ENCODE measurements at places on chromosomes 1 and 21.

DNA sequence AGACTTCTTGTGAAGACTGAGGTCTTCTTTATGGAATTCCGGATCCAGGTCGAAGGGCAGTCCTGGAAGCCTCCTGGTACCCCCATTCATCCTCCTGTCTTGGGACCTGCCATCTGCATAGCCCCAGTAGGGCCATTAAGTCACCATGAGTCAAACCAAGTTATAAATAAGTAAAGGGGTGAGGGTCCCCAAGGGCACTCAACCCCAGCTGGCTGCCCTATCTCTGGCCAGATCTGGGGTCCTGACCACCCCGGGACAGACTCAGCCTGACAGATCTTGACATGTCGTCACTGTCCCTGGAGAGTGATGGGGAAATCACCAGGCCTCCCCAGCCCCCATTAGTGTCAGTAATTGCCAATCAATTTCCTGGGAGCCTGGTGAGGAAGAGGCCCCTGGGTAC, 108.7 kb downstream of the EPHB2 start:
- DNase-seq = no peak

DNA sequence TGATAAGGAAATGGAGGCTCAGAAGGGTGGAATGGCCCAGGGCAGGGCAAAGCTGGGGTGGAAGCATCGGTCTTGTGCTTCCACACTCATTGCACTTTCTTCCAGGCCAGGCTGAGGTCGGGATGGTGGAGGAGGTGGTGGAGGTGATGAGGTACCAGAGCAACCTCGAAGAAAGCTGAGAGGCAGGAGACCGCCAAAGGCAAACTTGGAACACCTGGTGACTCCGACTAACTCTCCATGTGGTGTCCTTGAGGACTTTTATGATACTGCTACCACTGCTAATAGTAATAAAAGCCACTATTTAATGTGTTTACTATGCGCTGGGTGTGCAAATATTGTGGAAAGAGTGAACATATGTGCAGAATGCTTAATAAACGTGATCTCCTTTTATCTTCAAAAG, 16.9 kb upstream of the BTG2 start:
- no peak for DNase-seq

GRCh38 chr1:208084220-208084619, 160.0 kb downstream of the PLXNA2 start:
- no peak for DNase-seq

- no peak for DNase-seq
Measured at GRCh38 chr21:44814498-44815023, 3.3 kb downstream of the SUMO3 start.

DNA sequence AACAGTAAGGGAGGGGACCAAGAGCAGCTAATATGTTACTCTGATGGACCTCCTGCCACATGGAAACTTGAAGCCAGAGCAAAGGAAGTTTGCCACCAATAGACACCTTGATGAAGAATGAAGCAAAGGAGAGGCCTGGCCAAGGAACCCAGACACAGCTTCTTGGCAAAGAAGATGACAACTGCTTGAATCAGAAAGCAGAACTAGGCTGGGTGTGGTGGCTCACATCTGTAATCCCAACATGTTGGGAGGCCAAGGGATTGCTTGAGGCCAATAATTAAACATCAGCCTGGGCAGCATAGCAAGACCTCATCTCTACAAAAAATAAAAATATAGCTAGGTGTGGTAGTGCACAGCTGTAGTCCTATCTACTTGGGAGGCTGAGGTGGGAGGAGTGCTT, 31.7 kb upstream of the CAPZB start:
- DNase-seq = no peak

DNA sequence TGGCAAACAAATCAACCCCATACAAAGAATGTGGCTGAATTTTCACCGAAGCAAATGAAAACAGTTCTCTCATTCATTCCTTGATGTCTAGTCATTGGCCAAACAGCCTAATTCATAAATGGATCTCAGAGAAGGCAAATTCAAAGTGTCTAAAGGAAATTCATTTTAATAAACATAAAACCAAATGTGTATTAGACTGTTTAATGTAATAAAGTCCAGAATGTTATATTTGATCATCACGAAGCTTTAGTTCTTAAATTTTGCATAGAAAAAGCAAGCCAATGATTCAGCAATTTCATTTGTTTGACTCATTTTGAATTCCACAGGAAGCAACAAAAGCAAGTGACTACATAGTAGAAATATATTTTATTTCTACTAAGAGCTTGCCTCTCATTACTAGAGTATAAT, 379.2 kb upstream of the ADAMTS5 start:
- no peak for DNase-seq

DNA sequence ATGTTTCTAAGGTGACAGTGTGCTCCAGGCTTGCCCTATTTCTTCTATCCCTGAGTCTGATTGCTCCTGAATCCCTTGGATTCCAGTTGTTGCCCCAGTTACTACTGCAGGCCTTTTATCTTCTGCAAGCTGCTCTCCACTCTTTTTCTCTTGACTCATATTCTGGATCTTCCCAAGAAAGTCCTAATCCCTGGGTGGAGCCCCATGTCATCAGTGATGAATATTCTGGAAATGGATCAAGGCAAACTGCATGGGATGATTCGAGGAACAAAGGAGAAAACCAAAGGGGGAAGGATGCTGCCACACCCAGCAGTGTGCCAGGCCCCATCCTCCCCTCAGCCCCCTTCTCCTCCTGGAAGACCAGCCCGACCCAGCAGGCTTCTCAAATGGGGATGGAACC, 63.3 kb upstream of the ATP2B4 start:
- DNase-seq = no peak

- DNase-seq = no peak
Measured at GRCh38 chr1:194829492-194829891, 1643.1 kb upstream of the B3GALT2 start.

DNA sequence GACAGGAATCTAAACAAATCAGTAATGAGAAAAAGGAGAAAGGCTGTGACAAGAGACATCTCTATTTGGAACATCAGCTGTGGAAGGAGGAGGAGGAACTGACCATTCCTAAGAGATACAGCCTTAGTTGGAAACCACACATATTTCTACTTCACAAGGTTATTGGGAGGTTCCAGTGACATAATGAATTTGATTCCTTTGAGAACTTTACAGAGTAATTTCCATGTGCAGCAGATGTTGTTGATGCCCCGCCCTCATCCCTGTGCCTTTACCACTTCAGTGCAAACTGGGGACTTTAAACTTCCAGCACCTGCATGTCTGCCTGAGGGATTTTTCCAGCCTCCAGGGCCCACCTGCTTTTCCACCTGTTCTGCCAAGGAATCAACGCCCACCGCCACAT, 9.3 kb upstream of the ST6GALNAC5 start:
- no peak for DNase-seq

DNA sequence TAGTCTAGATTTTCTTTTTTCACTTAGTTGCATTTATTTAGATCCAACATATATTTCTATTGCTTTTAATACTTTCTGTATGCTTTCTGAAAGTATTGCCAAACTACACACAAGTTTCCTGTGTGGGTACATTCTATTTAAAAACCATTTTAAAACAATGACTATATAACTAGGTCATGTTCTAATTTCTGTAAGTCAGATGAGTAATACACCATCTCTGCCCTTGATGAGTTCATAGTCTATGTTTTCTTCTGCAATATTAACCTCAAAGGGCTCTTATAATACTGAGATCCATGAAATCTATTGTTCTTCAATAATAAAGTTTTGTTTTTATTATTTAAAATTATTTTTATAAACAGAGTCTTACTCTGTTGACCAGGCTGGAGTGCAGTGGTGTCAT, 68.3 kb downstream of the RNASEL start:
- DNase-seq = no peak

GRCh38 chr1:182357913-182358312, 33.7 kb downstream of the GLUL start:
- no peak for DNase-seq

- no peak for DNase-seq
Measured at GRCh38 chr1:248913933-248914332, 7.9 kb downstream of the PGBD2 start.

GRCh38 chr1:232629250-232630046, 485 bp downstream of the SIPA1L2 start:
- DNase-seq = no peak

GRCh38 chr1:103208844-103209243, 100.5 kb upstream of the COL11A1 start:
- DNase-seq = no peak

GRCh38 chr1:206949208-206949607, 2.9 kb upstream of the PIGR start:
- no peak for DNase-seq

DNA sequence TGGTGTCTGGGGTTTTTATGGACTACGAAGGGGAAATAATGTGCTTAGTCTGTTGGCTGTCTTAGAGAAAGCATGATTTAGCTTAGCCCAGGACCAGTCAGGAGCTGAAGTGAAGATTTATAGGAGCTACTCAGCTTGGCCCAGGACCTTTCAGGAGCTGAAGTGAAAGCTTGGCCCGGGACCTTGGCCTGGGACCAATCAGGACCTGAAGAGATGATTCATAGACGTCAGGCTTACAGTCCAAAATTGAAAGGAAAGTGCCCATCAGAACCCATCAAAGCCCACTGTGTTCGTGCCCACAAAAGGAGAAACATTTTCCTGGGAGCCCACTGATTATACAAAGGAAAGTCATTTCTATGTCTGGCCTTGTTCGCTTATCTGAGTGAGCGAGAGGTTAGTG, 35.6 kb downstream of the MSTO1 start:
- DNase-seq = no peak

DNA sequence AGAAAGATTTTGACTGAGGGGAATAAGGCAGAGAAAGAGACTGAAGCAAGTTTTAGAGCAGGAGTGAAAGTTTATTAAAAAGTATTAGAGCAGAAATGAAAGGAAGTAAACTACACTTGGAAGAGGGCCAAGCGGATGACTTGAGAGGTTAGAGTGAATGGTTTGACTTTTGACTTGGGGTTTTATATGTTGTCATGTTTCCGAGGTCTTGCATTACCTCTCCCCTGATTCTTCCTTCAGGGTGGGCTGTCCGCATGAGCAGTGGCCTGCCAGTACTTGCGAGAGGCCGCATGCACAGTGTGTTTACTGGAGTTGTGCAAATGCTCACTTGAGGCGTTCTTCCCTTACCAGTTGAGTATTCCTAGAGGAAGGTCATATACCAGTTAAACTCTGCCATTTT, 13.0 kb upstream of the DENND2D start:
- DNase-seq = no peak

GRCh38 chr21:27062443-27062842, 95.6 kb upstream of the ADAMTS5 start:
- DNase-seq = no peak

GRCh38 chr1:207962716-207963426, 51.9 kb upstream of the CD34 start:
- DNase-seq = no peak

DNA sequence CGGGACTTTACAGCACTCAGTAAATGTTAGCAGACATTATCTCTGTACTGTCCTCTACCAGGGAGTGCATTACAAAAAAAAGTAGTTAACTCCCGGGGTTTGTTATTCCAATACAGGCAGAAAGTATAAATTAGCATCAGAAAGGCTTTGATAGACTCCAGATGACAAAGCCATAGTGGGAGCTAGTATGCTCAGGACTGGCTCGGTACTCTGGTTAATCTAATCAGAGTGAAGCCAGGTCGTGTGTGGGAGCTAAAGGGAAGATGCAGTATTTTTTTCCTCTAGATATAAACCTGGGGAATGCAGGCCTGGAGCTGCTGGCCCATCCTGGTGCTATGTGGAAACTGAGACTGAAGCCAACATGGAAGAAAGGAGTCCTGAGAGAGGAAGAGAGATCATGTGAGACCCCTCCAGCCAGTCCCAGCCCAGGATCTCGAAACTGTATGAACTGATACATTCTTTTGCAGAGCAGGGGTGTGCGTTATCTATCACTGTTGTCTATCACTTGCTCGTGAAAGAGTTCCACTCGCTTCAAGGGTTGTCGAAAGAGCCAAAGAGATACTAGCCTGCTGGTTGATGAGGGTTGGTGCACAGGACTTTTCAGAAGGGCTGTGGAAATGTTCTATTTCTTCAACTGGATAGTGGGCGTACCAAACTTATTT, 125.8 kb downstream of the PLPP3 start:
- DNase-seq = no peak

- DNase-seq = no peak
Measured at GRCh38 chr1:225597926-225598575, 54.9 kb downstream of the ENAH start.

- DNase-seq = no peak
Measured at GRCh38 chr1:214542275-214543199, 8.9 kb downstream of the PTPN14 start.

GRCh38 chr1:229689904-229690303, 63.9 kb downstream of the URB2 start:
- no peak for DNase-seq
